ENCODE measurements at places on chromosomes 12 and 14.

DNA sequence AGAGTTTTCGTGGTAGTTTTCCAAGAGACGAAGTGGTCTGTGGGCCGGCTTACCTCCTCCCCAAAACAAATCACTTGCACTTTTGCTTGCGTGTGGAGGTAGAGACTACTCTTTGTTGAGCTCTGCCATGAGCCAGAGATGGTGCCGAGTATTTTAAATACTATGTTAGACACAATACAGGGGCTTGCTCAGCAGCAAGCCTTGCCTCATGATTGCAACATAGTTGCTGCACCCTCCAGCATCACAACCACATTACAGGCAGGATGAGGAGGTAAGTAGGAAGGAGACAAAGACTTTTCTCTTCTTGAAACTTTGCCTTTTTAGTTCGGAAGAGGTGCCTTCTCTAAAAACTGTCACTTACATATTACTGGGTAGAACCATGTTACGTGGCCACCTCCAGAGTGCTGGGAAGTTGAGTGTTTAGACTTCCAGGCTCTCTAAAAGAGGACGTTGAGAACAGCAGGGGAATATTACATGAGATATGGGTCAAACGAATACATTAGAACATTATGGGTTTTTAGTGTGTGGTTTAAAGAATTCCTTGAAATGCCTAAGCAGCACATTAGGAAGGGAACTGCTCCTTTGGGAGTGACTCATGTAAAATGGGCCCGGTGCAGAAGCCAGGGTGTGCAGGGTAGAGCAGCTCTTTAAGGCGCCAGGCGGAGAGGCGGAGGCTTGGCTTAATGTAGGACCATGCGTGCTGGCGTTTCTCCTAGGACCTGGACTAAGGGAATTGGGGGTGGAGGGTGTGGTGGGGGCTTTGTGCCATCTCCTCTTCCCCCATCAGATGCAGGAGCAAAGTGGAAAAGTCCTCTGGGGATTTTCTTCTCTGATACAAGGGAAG is 110.6 kb upstream of the PRMT8 start:
- DNase-seq = no peak

DNA sequence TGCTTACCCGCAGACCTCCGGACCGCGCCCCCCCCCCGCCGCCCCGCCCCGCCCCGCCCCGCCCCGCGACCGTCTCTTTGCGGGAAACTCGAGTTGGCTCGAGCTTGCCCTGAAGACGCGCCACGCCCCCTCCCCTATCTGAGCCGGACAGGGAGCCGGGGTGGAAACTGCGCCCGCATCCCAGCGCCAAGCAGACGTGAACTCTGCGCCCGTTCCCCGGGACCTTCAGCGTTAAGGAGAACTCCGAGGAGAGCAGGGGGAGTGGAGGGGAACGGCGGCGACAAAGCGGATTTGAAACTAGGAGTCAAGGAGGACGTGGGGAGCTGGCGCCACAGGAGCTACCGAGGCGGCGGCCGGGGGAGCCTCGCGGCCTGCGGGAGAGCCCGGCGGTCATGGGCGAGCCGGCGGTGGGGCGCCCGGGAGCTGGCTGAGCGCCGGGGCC is at the start of gene KCNK13:
KCNK13 (plus strand) TSS at position 310 of the 442 bp plus-strand sequence. CDS start 212 bp downstream, outside the sequence.
- DNase-seq = no peak

- no peak for DNase-seq
Observed at GRCh38 chr12:113422886-113423669, 898 bp downstream of the SDSL start.

- DNase-seq = no peak
Observed at GRCh38 chr12:107515446-107515958, 170.1 kb upstream of the PWP1 start.

DNA sequence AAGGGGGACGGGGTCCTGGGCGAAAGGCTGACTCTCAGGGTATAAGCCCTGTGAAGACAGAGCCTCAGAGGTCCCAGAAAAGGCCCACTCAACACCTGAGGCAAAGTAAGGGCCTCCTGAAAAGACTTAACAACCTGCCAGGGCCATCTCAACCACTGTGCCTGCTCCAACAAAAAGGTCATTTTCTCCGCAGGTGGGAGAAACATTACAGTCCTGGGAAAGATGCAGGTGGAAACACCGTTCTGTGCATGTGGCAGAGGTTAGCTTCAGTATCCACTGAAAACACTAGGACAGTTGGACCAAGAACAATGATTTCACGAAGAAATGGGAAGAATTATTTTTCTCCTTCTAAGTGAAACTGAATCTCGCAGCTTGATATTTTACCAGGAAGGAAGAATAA is 50.9 kb downstream of the CCDC88C start:
- DNase-seq = no peak

DNA sequence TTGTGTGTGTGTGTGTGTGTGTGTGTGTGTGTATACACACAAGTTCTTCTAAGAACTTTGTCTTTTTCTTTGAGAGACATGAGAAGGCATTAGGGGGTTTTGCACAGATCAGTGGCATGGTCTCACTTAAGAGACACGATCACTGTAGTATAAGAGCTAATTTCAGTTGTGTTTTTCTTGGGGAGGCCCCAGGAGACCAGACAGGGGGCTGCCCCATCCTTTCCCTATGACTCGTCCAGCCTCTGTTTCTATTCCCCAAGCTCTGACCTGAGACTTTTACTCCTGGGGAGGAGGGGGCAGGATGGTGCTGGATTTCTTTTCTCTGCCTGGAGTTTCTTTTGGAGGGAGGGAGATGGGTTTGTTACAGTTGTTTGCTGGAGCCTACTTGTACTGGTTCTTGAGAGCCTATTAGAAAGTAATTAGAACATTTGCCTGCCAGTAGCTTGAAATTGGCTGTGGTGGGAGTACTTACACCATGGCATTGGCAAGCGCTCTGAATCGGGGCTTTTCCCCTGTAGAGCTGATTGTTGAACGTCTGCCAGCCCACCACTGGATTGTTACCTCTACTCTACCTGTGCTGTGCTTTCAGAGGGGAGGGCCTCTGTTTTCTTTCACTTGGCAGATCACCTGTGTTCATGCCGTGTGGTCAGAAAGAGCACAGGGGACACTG is 109.5 kb downstream of the TSPAN9 start:
- no peak for DNase-seq

- DNase-seq = no peak
Observed at GRCh38 chr14:71533390-71533789, 398.8 kb upstream of the RGS6 start.

DNA sequence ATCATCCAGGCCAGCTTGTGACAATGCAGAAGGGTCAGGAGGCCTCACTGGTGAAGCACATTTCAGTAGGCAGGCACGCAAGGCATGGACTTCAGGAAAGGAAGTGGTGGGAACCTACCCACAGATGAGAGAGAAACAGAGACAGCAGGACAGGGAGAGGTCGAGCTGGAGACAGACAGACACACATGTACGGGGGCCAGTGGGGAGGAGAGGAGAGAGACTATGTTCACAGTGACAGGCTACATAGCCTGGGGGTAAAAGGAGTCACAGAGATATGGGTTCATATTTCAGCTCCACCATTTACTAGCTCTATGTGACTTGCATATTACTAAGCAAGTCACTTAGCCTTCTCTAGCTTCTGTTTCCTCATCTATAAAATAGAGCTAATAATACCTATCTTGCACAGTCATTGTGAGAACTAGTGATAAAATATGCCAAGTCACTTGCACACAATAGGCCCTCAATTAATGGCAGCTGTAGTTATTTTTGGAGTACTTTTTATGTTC is 91.1 kb upstream of the FUT8 start:
- DNase-seq = no peak

GRCh38 chr12:65392491-65392890 is 114.0 kb downstream of the MSRB3 start:
- no peak for DNase-seq

DNA sequence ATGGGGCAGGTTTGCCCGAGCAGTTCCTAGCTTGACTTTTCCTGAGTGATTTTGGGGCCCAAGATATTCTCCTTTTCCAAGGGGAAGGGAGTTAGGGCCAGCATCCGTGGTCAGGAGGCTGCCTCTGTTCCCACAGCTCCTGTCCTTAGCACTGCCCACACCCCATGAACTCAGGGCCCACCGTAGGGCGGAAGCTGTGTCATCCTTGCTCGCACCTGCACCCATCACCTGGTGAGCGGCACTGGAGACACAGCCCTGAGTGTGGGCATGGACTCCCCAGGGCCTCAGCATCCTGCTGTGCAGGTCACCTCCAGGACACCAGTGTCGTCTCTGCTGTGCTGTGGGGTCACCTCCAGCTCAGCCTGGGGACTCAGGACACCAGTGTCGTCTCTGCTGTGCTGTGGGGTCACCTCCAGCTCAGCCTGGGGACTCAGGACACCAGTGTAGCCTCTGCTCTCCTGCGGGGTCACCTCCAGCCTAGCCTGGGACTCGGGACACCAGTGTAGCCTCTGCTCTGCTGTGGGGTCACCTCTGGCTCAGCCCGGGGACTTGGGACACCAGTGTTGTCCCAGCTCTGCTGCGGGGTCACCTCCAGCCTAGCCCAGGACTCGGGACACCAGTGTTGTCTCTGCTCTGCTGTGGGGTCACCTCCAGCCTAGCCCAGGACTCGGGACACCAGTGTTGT is 322.9 kb downstream of the ADGRD1 start:
- no peak for DNase-seq

GRCh38 chr12:9588749-9589148 is 19.0 kb downstream of the KLRB1 start:
- DNase-seq = no peak
